ENCODE measurements at places on chromosomes 11 and 22.
A peak's percentile ranks its signal among the peaks of the same experiment; 100 is the strongest.

DNA sequence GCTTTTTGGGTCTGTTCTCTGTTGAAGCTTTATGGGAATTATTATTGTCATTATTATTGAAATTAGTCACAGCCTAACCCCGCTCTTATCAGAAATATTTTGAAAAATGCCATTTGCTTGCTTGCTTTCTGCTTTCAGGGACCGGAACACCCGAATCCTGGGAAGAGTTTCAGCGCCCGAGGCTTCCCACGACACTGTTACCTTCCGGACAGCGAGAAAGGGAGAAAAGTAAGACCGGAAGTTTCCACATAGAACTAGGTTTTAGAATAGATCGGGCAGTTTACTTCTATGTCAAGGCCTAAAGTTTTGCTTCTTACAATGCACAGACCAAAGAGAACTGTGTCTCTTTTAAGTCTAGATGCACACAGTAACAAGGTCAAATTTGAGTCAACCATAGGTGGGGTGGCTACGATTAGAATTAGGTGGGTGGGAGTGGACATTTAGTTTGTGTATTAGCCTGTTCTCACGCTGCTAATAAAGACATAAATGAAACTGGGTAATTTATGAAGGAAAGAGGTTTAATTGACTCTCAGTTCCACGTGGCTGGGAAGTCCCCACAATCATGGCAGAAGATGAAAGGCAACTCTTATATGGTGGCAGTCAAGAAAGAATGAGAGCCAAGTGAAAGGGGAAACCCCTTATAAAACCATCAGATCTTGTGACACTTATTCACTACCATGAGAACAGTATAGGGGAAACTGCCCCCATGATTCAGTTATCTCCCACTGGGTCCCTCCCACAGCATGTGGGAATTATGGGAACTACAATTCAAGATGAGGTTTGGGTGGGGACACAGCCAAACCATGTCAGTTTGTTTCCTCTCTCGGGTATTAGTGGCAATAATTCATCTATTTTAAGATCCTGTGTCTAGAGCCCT, 12.9 kb downstream of the MPEG1 start:
- DNase-seq, result no peak

GRCh38 chr11:111440416-111441205, 61.5 kb upstream of the POU2AF1 start:
- no peak for DNase-seq

DNA sequence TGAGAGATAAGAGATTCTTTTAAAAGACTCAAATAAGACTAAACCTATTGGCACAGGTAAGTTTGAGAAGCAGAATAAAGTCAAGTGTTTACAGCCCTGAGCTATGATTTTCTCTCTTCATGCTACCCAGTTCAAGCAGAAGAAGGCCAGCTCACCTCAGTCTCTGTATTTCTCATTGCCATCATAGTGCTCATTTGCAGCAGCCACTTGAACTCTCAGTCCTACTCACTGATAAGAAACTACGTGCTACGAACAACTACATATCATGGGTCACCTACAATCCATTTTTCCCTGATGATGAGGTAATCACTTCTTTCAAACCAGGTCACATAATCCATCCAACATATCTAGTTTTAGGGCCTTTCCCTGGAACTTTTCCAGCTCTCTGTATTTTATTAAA, 617.5 kb downstream of the JRKL start:
- DNase-seq, result no peak

GRCh38 chr11:4454021-4454420, 4.9 kb downstream of the OR52K2 start:
- DNase-seq, result no peak

DNA sequence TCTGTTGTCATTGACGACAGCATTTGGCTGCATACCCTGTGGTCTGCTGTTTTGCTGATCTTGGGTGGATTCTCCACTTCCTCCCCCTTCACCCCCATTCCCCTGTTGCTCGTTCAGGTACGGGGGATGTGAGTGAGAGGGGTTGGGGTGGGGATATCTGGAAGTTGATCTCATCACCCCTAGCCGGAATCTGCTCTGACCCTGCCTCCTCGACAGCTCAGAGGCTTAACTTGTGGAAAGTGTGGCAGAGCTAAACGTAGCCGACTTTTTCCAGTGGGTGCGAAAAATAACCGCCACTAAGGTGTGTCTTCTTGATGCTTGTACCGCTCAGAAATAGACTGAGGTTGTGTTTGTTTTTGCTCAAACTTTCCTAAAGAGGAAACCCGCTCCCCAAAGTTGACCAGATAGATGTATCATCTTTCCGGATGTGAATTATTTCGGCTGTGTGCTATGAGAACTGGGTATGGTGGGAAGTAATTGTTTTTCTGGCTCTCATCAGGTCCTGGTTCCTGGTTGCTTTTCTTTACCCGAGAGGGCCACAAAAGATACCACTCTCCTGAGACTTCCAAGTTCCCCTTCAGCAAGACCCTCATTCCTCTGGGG, 6.6 kb downstream of the ZBTB16 start:
- DNase-seq, result no peak

DNA sequence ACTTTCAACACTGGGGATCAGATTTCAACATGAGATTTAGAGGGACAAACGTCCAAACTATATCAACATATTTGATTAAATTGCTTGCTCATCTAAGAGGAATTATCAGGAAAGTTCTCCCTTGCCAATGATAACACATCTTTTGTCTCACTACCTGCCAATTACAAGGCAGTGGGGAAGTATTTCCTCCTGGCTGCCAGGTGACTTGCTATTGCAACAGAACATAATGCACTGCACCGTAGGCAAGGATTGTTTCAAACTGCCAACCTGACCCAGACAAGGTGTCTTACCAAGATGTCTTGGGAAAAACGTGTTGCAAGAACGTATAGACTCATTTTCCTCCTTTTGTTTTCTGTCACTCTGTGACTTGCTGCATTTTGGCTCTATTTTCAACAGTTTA, 711.6 kb downstream of the METTL15 start:
- no peak for DNase-seq

GRCh38 chr11:64152841-64153691, 12.8 kb downstream of the MACROD1 start:
- peak; percentile 14 for DNase-seq

GRCh38 chr11:41281131-41281742, 178.2 kb downstream of the LRRC4C start:
- DNase-seq, result no peak
